ENCODE measurements at places on chromosomes 7 and 10.

- no peak for DNase-seq
These were observed 6.2 kb downstream of the PLXNA4 start for GRCh38 chr7:132569884-132570614.

DNA sequence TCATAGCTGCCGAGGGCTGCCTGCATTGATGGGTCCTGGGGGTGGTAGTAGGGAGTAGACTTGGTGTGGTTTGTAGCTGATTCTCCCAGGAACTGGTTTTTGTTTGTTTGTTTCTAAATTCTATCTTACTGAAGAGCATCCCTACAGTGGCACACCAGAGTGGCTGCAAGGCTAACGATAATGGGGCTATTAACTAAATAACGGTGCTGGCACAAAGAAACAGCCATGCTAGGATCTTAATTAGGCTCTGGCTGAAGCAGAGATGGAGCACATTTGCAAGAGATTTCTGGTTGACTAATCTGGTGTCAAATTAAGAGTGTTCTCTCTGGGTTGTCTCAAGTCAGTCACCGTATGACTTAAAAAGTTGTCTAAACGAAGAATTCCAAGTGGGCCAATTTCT, 590.0 kb downstream of the NRG3 start:
- DNase-seq: no peak

DNA sequence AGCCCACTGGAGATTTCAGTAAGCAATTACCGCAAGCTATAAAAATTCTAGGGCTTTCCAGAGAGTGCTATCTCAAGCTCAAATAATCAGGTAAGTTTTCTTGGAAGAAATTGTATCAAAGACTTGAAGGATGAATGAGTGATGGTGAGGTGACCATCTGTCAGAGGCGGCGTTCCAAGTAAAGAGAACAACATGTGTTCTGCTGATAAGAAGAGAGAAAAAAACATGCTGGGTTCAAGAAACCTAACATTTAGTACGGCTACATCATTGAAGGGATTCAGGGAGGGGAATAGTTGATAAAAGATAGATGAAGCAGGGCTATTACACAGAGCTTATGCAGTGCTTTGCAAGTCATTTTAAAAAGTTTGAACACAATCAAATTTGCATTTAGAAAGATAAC, 100.7 kb downstream of the GNAI1 start:
- no peak for DNase-seq

DNA sequence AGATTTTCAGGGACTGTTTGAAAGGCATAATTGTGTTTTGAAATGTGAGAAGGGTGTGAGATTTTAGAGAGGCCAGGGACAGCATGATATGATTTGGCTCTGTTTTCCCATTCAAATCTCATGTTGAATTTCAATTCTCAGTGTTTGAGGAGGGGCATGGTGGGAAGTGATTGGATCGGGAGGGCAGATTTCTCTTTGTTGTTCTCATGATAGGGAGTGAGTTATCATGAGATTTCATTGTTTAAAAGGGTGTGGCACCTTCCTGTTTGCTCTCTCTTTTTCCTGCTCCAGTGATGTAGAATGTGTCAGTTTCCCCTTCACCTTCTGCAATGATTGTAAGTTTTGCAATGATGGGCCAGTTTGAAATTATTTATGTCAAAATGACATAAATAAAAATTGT, 113.0 kb upstream of the PCDH15 start:
- no peak for DNase-seq

- no peak for DNase-seq
These were observed 38.0 kb downstream of the LIMK1 start for GRCh38 chr7:74121401-74122249.

DNA sequence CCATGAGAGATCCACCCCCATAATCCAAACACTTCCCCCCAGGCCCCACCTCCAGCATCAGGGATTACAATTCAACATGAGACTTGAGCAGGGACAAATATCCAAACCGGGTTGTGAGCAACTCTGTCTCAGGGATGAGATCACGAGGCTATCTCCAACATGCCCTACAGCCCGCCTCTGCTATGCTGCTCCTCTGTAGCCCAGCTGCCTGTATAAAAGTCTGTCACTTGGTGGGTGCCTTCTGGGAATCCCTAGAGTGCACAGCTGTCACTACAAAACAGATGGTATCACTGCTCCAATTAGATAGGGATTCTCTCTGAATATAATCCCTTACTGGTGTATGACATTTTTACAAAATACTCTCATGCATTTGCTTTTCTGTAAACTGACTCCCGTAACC, 114.9 kb upstream of the NANOS1 start:
- DNase-seq: no peak

DNA sequence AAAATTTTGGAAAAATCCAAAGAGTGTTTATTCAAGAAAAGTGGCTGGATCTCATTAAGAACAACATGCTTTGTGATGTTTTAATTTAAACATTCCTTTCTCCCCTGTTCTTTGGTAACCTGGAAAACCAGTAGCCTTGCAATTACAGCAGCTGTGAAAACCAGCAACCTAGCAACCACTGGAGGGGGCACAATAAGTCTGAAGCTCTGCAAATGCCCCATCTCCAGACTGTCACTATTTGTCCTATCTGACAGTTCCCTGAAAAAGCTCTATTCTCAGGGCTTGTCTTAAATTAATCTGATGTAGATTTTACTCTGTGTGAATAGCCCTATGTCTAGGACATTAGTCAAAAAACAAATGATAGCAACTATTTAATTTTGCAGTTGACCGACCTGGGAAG, 137.6 kb upstream of the THSD7A start:
- DNase-seq: no peak

DNA sequence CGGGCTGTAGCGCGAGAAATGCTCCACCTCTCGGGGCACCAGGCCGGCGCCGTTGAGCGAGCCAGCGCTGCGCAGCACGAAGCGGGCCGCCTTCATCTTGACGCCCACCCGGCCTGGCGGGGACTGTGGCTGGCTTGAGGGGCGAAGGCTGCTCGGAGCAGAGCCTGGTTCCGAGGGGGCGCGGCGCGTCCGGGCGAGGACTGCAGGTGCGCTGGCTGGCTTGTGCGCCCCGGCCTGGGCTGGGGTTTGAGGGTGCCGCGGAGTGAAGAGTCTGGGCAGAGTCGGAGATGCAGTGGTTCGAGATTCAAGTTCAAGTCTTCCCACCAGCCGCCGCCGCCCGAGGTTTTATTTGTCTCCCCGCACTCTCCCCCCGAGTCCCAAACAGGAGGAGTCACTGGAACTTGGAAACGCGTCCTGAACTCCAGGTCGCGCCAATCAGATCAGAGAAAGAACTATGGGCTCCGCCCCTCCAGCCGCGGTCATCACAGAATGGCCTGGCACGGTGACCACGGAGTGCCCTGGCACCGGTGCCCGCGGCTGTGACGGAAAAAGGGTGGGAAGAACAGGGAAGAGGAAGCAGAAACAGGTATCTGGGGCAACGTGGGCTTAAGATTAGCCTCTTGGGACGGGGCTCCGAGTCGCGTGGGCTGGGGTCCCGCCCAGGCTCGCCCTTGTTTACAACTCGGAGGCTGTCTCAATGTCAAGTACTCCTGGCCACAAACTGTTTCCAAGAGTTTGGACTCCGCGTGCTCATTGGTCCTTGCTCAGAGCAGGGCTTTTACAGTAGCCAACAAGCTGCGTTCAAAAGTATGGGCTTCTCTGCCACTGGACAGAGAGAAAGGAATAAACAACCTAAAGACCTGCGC, at the start of gene PDK4:
Gene PDK4 (minus strand): TSS at position 319 of the 866 bp plus-strand sequence. CDS start 223 bp downstream, at position 96.
- peak; percentile 80 for DNase-seq

DNA sequence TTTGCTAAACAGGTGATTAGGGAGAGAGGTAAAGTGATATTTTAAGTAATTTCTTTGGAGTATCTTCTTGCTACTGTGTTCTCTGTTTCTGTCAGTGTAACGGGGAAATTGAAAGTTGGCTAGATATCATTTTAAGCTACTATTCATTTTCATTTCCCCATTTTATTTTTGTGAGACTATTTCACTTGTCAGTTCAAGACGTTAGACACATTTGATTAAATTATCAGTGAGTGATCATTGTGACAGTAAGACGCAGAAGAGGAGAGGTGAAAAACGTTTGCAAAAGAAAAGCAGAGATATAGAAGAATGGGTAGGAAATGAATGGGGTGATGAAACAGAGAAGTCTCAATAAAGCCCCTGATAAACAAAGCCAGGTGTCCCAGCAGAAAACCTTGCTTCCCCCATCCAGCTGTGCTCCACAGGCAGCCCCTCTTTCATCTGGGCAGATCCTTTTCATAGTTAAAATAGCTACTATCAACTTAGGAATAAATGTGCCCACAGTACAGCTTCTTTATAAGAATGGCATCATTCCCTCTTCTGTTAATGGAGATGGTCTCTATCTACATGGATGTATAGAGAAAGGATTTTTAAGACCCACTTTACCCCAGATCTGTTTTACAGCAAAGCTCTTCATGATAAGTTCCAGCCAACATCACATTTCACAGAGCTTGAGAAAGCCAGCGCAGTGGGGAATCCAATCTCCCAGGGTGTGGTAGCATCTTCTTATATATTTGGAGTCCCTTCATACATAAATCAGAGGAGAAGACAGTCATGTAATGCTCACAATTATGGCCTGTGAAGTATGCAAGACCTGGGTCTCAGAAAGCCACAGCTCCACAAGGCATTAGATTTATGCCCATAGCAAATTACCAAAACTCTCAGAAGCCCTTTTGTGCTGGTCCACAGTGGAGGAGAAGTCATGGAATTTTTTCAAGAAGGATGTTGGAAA, 138.1 kb upstream of the ITGB1 start:
- no peak for DNase-seq

DNA sequence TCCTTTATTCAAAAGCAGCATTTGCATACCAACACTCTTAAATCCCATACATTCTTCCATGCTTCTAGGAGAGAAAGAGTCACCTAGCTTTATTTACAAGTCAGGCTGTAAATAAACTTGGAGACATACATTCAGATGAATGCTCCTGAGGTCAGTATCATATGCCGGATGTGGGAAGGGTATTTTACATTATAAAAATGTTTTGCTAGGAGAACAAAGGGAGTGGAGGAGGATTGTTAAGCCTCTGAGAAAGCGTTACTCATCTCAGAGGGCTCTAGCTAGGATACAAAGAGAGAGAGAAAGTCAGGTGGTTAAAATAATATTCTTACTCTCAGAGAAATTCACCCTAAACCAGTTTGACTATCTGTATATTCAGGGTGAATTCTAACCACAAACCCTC, 300.9 kb upstream of the NPSR1 start:
- peak; percentile 28 for DNase-seq

DNA sequence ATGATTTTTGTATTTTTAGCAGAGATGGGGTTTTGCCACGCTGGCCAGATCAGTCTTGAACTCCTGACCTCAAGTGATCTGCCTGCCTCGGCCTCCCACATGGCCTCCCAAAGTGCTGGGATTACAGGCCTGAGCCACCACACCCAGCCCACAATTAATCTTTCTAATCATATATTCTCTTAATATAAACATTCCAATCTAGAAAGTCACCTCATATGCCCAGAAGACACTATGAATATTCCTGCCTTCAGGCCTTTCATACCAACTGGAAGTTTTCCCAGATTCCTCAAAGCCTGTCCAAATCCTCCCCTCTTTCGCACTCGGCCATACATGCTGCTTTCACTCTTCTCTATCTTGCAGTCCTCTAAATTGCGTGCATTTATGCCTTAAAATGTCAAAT, 32.6 kb downstream of the PDZD8 start:
- peak; percentile 17 for DNase-seq

GRCh38 chr10:70552586-70552985, 50.0 kb downstream of the PRF1 start:
- DNase-seq: no peak

DNA sequence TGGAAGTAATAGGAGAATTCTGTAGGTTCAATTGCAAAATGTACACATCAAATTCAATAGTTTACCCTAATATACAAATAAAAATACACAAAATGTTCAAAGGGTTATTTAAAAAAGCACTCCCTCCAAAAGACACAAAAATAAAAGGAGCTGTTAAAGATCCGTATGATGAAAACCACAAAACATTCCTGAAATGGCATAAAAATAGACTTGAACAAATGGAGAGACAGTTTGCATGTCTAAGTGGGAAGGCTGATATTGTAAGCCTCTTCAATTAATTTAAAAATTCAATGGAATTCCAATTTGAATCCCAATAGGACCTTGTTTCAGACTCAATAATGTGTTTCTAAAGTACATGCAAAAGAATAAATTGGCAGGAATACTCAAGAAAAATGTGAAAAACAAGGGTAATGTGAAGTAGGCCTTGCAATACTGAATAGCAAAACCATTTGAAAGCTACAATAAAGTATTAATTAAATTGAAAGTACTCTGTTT, 38.0 kb upstream of the INSYN2A start:
- DNase-seq: no peak

DNA sequence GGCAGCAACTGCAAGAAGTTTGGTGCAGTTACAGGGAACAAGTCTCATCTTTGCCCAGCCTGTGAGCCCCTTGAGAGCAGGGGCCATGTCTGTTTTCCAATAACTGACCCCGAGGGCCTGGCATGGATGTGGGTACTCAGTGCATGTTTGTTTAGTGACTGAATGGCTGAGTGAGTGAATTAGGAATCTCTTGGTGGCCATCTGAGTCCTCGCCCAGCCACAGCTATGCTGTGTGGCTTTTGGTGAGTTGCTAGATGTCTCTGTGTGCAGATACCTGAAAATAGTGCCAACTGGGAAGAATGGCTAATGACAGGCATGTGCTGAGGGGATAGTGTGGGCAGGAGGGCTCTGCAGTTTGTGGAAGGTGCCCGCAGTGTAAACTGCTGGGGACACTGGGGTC, 54.4 kb upstream of the PCBD1 start:
- DNase-seq: no peak

DNA sequence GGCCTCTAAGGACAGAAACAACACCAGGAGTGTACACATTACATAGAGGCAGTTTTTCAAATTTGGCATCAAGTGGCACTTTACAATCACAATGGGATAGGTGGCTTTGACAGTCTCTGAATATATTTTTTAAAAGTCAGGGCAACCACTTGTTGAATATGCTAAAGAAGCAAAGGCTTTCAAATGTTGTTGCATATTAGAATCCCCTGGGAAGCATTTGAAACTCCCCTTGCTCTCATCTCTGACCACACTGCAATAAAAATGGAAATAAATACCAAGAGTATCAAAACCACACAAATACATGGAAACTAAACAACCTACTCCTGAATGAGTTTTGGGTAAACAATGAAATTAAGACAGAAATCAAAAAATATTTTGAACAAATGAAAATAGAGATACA, 106.5 kb upstream of the RAB11FIP2 start:
- DNase-seq: no peak

DNA sequence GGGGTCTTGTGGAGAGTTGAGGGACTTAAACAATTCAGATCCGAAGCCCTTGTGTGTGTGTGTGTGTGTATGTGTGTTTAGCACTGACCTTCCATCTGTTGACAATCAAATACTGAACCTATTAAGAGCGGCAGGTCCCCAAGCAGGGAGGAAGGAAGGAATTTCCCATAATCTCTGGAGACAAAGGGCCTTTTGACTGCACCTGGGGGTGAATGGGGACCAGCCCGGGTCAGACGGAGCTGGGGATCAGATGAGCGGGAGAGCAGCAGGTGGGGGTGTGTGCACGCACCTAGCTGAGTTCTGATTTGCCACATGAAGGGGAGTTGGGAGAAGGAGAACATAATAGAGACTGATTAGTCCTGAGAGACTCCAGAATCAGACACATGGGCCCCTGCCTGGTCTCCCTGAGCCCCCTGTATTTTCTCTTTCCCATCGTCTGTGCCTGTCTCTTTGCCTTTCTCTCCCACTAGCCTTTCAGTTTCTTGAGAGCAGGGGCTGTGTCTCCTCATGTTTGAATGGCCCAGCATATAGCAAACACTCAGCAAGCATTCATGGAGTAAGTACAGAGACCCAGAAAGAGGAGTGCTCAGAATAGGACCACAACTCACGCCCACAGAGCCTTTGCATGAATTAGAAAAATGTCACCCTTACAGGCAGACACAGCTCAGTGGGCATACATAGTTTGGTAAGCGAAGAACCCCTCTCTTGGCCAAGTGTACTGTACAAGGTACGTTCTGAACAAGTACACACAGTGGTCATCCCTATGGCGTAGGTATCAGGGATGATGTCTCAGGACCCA, 288.3 kb upstream of the HABP2 start:
- no peak for DNase-seq

Data from kidney tubule cell (primary cell).